ENCODE measurements at places on chromosomes 12 and 14. TPM values are rescaled to one million over a fixed set of nuclear protein-coding genes. Genes with fewer than 3 reads are reported as not detected.

DNA sequence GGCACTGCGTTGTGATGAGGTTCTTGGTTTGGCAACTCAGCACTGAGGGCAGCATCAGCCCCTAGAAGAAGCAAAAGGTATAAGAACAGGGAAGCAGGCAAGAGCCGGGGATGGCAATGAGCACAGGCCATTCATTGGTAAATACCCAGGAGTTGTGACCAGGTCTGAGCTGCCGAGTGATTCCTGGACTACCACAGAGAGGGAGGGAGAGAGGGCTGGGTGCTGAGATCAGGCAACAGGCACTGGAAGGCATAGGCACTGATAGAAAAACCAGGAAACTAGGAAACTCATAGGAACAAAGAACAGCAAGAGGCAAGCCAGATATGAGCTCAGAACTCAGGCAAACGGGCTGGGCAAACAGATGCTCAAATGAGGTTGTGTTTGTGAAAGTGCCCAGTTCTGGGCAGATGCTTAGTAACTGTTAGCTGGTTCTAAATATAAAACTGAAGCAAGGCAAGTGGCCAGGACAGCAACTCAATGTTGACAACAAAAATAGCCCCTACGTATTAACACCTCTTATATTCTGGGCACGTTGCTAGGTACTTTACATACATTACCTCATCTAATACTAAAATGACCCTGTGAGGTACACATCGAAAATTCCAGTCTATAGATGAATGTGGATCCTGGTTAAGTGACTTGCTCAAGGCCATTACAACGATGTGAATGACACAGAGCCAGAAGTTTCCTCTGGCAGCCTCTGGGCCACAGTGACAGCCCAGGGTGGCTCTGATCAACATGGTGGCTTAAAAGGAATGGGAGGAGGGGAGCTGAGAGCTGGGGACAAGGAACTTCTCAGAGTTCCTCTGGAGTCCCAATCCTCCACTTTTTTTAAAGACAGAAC, 121.1 kb downstream of the PRMT8 start:
- no peak for DNase-seq

- DNase-seq, result no peak
Observed at GRCh38 chr14:50619569-50620141, 48.5 kb downstream of the SAV1 start.

GRCh38 chr12:105995961-105996431, 142.8 kb downstream of the NUAK1 start:
- no peak for DNase-seq

GRCh38 chr12:116599285-116600136, 40.3 kb downstream of the MAP1LC3B2 start:
- DNase-seq, result peak; percentile 90

GRCh38 chr12:34605510-34605887, 583.2 kb downstream of the ALG10 start:
- DNase-seq, result no peak

GRCh38 chr14:103328941-103329340, 5.1 kb upstream of the EIF5 start:
- DNase-seq, result no peak

DNA sequence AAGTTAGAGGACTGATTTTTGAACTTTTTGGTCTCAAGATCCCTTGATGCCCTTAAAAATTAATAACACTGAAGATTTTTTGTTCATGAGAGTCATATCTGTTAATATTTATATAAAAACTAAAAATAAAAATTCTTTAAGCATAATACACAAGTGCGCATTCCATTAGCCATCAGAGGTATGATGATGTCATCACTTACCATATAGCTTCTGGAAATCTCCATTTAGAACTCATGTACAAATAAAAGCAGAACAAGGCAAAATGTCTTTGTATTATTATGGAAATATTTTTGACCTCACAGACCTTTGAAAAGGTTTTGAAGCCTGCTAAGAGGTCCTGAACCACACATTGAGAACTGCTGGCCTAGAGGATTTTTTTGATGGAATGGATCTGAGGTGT, 214.4 kb upstream of the GARIN6 start:
- DNase-seq, result no peak

DNA sequence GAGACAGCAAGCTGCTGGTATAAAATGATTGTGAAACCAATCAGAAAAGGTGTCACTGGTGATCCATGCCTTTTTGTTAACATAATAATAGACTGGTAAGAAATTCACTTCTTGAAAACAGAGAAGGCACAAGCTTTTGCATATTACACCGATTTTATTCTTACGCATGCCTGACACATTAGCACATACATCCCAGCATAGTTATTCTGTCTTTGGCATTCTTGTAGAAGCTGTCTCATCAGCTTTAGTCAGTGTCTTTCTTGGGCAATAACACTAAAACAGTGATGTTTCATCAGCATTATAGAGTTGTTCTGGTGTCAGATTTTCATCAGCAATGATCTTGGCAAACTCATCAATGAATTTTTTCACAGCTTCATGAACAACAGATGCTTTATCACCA, 283.4 kb upstream of the TMTC1 start:
- DNase-seq, result no peak

DNA sequence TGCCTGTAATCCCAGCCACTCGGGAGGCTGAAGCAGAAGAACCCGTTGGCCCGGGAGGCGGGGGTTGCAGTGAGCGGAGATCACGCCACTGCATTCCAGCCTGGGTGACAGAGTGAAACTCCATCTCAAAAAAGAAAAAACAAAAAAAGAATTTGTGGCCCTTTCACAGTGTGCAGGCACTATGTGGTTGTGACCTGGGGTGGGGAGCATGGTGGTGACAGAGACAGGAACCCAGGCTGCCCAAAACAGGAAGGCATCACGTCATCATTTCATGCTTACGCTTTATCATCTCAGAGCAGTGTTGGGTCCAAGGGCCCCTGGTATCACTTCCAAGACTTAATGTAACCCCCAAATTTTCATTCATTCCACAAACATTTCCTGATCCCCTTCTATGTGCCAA, 175.7 kb upstream of the GSC start:
- DNase-seq, result no peak

- DNase-seq, result no peak
Observed at GRCh38 chr12:71746974-71747611, 7.6 kb upstream of the RAB21 start.

DNA sequence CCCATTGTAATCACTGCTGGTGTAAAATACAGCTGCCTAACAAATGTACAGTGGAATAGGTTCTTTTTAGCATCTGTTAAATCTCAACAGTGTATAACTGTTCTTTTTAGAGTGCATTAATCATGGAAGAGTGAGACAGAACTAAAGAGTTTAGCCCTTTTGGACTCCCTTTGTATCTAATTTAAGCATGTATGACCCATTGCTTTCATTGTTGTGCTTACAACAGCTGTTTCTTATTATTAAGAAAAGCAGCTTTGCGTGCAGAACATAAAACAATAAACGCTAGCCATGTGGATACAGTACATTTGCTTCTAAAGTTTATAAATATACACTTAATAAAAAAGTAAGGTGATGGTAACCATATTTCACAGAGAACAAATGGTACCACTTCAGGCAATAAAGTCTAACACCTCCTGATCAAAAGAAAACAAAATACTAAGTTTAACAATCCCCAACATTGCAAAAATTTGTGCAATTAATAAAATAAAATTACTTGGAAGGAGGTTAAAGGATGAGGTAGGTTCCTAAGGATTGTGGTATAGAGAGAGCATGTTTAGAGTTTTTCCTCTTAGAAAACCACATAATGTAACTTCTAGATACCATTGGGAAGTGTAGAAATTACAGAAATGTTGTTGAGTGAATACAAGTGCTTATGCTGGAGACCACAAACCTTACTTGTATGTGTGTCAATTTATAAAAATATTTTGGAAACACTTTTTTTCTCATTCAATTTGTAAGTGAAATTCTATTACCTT, 448.7 kb downstream of the SLC6A15 start:
- DNase-seq, result no peak

GRCh38 chr14:76810953-76811400, 1.7 kb downstream of the ANGEL1 start:
- no peak for DNase-seq

The KRT3 gene
- total RNA-seq, result not detected

The ACSM4 gene
- total RNA-seq, result not detected

The CARMIL3 gene
- 0.58 TPM for total RNA-seq

The MYO1H gene
- total RNA-seq, result not detected

The USP5 gene
- 70.1 TPM for total RNA-seq
